Frontal cortex (tissue), 4 donors: ENCODE measurements at places on chromosomes 1 and 21. TPM values are rescaled to one million over a fixed set of nuclear protein-coding genes. Genes with fewer than 3 reads are reported as not detected.

- no peak for DNase-seq
Measured at GRCh38 chr1:108075055-108075454, 110.1 kb upstream of the VAV3 start.

HRNR gene
- not detected for total RNA-seq

GRCh38 chr1:215007880-215008279, 74.7 kb upstream of the KCNK2 start:
- DNase-seq = no peak

DNA sequence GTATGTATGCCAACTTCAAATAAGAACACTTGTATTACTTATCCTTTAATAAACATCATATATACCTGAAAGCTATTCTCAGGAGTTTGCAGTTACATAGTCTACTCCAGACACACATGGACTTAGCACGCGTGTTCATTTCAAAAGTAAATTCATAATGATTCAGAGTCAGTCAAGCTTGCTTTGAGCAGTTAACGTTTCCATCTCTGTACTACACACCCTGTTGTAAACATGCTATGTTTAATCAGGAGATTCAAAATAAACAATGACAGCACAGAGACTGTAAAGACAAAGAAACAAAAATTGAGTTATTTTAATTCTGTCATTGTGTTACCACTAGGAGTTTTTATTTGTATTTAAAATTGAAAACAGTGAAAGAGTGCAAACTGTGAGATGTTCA, 119.6 kb downstream of the NRIP1 start:
- DNase-seq = no peak

CAP1 gene
- 133 TPM for total RNA-seq

IQCC gene
- total RNA-seq = 3.3 TPM

OPTC gene
- not detected for total RNA-seq

- DNase-seq = peak; percentile 89
Measured at GRCh38 chr1:185156854-185157598, at the start of the genes SWT1 and TRMT1L. TSS of gene SWT1 (plus strand) at chr1:185157167. CDS start at chr1:185160842, 3,675 bp downstream. TSS of gene TRMT1L (minus strand) at chr1:185156953. CDS start at chr1:185156712, 241 bp downstream.

- DNase-seq = no peak
Measured at GRCh38 chr1:205375835-205376545, 19.3 kb upstream of the KLHDC8A start.

- DNase-seq = no peak
Measured at GRCh38 chr1:109569323-109569722, 20.9 kb downstream of the GNAI3 start.

- no peak for DNase-seq
Measured at GRCh38 chr1:13908128-13908527, 208.1 kb downstream of the PRDM2 start.

CR1L gene
- not detected for total RNA-seq

RGS13 gene
- total RNA-seq = not detected

KCNE2 gene
- under 0.01 TPM for total RNA-seq

- no peak for DNase-seq
Measured at GRCh38 chr1:91731815-91732214, 154.1 kb downstream of the TGFBR3 start.

GRCh38 chr1:118899340-118899739, 88.8 kb downstream of the TBX15 start:
- no peak for DNase-seq

CNIH3 gene
- total RNA-seq = 44.0 TPM

DNA sequence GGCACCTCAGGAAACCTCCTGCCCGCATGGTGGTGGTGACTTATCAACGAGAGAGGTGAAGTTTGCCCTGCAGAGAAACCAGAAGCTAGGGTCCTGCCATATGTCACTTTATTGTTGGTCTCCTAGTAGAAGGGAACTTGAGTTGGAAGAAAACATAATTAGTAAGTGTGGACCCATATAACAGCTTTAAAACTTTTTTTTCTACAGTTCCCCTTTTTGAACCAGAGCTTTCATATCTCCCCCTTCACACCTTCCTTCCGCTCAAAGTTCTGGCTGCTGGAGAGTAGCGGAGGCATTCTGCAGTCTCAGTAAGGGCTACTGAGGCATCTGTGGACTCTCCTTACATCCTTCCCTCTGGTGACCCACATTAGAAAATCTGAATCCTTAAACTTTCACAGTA, 48.9 kb downstream of the PHC2 start:
- no peak for DNase-seq

GRCh38 chr21:38683222-38683621, 122.5 kb upstream of the ETS2 start:
- no peak for DNase-seq

- no peak for DNase-seq
Measured at GRCh38 chr1:17741052-17741451, 14.1 kb upstream of the ACTL8 start.

- DNase-seq = no peak
Measured at GRCh38 chr21:37623689-37624088, 257.1 kb downstream of the DYRK1A start.

- DNase-seq = no peak
Measured at GRCh38 chr1:89657886-89658285, 25.0 kb downstream of the LRRC8C start.

GRCh38 chr21:43031121-43031619, 44.5 kb downstream of the CBS start:
- no peak for DNase-seq

GPR25 gene
- not detected for total RNA-seq

F5 gene
- total RNA-seq = not detected

CENPF gene
- total RNA-seq = 17.9 TPM

DNA sequence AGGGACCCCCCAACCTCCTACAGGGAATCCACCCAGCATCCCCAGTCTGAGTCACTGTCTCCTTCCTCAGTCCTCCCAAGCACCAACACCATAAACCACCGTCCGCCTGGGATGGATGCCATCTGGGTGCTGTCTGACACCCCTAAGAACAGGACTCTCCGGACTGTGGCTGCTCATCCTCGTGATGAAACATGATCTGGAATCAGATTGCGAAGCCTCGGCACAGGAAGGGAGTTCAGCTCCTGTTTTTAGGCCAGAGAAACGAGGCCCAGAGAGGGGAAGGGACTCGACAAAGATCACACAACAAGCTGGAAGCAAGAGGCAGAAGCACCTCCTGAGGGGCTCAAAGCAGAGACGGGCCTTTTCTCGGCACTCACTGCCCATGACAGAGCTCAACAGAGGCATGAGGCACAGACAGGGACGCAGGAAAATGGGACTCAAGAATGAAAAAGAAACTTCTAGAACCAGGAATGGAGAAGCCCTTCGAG, 8.4 kb downstream of the KCNN3 start:
- DNase-seq = no peak

DNA sequence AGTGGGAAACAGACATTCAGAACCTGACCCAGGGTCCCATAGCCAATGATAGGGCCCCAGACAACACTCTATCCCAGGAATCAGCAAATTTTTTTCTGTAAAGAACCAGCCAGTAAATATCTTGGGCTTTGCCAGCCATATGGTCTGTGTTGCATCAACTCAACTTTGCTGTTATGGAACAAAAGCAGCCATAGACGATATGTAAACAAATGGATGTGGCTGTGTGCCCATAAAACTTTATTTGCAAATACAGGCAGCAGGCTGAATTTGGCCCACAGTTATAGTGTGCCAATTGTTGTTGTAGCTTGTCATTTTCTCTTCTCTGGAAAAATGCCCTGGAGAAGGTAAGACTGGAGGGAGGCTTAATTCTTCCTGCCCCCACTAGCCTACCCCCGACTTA, 431.1 kb upstream of the VAMP3 start:
- DNase-seq = no peak

KISS1 gene
- total RNA-seq = not detected

DNA sequence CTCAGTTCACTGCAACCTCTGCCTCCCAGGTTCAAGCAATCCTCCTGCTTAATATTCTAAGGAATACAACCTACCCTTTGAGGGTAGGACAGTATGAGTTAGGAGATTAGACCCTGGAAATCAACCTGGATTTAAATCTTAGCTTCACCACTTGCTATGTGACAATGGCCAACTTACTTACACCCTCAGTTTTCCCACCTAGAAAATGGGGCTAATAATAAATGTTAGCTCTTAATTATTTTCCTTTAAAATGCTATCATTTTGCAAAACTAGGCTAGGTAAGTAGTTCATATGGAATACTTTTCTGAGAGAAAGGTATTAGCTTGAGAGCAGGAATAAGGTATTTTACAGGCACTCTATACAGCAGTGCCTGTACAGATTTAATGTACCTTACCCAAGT, 110.8 kb downstream of the PHTF1 start:
- DNase-seq = no peak

DNA sequence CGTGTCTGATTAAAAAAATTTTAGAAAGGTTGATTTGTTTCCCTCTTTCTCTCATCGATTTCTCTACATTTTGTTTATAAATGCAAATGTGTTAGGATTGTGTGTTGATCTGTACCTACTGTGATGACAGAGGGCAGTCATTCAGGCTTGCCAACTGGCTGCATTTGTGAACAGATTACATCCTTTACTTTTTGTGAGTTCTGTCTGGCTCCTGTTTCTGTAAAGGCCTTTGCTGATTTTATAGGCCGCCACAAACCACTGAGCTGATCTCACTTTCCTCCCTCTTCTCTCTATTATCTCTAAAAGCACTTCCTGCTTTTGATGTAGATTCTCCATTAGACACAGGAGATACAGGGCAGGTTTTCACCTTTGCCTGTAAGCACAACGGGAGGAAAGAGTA, 106.8 kb downstream of the ESRRG start:
- DNase-seq = no peak

CHRNB2 gene
- 17.9 TPM for total RNA-seq

DNA sequence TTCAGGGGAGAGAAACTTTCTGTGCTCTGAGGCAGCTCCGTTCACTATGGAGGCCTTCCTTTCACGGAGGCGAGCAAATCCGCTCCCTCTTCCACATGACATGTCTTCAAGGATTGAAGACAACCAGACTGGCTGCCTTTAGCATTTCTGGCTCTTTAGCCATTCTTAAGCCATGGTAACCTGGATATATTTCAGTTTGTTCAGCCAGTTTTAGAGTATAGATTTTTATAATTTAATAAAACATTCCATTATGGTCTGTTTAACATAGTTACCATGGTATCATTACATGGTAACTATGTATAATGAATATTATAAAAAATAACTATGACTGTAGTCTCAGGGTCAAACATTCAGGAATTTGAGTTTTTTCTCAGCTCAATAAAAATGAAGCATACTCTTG, 54.2 kb upstream of the NFIA start:
- DNase-seq = no peak

DNA sequence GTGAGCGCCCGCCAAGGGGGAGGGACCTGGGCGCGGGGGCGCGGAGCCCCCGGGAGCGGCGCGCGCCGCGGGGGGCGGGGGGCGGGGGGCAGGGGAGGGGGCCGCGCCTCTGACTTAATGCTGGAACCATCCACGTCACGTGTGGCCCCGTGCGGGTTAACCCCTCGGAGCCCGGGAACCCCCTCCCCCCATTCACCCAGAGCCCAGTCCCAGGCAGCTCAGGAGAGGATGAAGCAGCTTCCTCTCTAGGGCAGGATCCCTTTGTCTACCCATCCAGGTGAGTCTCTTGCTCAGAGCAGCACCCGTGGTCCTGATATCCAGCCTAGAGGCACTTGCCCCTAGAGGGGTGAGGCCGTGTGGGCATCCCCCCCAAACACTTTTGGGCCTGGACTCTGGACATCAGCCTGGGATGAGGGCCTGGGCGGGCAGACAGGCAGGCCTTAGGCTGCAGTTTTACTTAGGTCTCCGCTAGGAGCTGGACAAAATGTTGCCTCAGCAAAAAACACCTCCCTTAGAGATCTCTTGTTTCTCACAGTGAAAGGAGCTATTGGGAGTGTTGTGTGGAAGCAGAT, at the start of gene ALX3:
ALX3 (minus strand) TSS at position 2 of the 572 bp plus-strand sequence. CDS start 60 bp downstream, outside the sequence.
- DNase-seq = no peak

NUP210L gene
- total RNA-seq = 0.41 TPM

GRCh38 chr1:212557739-212558692, 50.5 kb upstream of the ATF3 start:
- peak; percentile 59 for DNase-seq

GRCh38 chr1:29420202-29420601, 183.9 kb downstream of the PTPRU start:
- DNase-seq = no peak

RALGPS2 gene
- total RNA-seq = 64.8 TPM

DNA sequence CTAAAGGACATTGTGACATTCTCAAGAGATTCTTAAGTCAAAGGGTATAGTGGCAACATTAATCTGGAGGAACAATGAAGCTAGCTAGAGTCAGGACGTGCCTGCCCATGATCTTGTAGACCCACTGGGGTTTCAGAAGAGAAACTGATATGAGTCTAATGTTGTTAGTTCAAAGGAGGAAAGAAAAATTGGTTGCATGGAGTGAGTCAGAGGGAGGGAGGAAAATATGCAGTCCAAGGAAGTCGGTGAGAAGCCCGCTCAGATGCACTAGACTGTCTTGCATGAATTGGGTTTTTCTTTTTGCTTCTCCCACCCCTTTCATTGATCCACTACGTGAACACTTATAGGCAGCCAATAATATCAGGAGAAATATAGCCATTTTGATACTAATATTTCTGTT, 53.8 kb upstream of the SYT14 start:
- DNase-seq = no peak

DNA sequence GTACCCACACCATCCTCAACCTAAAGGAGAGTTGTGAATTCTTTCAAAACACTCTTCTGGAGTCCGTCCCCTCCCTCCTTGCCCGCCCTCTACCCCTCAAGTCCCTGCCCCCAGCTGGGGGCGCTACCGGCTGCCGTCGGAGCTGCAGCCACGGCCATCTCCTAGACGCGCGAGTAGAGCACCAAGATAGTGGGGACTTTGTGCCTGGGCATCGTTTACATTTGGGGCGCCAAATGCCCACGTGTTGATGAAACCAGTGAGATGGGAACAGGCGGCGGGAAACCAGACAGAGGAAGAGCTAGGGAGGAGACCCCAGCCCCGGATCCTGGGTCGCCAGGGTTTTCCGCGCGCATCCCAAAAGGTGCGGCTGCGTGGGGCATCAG, 638 bp upstream of the OLIG2 start:
- no peak for DNase-seq

DNA sequence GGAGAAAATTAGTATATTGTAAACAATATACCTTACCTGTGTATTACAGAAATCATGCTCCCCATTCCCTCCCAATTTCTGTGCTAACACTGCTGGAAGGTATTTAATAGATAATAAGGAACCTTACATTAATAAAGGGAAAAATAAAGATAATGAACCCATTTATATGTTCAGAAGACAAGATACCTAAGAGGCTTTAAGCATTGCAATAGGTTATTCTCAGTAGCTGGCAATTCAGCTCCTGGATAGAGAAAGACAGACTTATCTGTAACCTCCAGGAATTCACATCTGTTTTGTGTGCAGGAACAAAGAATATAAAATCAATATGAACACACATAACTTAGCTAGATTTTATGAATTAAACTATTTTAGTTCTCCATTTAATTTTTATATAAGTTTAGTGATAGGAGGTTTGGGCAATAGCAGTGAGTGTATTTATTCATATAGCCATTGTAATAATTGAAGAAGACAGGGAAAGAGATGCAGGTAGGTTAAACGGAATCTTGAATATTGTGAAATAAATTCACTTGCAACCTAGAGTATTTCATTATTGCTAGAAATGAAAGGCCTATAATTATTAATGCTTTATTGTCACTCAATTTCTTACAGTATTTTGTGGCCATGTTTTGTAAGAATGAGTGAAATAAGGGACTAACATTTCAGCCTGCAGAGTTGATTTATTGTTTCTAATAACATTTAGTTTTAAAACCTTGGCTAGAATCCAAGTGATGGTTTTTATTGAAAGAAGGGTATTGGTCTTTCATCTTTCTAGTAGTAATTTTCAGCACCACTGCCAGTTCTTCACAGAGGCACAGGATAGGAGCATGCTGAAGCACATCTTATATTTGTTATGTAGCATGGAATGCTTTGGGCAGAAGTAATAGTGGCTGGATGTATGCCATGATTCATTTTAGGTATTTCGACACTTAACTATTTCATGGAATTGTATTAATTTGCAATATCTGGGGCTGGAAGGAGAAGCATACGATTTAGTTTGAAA, 1.5 kb downstream of the XPR1 start:
- no peak for DNase-seq
